HS-5 (cell line): ENCODE measurements at places on chromosomes 5 and 9.

GRCh38 chr5:2430606-2431005, 320.9 kb downstream of the IRX2 start:
- no peak for DNase-seq

- DNase-seq: no peak
These were observed 17.3 kb downstream of the LMAN2 start for GRCh38 chr5:177334155-177334551.

DNA sequence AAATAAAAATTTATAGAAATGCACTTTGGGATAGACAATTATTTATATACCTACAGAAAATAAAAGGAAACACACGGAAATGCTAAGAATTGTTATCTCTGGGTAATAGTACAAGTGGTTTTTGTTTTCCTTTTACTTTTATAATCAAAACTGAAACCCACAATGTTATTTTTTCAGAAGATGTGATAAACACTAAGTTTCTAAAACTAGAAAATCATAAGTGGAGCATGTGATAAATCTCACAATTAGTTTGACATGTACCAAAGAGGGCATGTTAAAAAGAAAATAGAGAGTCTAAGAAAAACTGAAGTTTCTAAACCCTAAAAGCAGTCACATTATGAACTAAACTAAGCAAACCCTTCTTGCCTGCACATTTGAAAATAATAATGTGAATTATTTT, 61.1 kb downstream of the OXCT1 start:
- DNase-seq: no peak

GRCh38 chr9:90870621-90871326, 69.2 kb downstream of the SYK start:
- peak; percentile 3 for DNase-seq

DNA sequence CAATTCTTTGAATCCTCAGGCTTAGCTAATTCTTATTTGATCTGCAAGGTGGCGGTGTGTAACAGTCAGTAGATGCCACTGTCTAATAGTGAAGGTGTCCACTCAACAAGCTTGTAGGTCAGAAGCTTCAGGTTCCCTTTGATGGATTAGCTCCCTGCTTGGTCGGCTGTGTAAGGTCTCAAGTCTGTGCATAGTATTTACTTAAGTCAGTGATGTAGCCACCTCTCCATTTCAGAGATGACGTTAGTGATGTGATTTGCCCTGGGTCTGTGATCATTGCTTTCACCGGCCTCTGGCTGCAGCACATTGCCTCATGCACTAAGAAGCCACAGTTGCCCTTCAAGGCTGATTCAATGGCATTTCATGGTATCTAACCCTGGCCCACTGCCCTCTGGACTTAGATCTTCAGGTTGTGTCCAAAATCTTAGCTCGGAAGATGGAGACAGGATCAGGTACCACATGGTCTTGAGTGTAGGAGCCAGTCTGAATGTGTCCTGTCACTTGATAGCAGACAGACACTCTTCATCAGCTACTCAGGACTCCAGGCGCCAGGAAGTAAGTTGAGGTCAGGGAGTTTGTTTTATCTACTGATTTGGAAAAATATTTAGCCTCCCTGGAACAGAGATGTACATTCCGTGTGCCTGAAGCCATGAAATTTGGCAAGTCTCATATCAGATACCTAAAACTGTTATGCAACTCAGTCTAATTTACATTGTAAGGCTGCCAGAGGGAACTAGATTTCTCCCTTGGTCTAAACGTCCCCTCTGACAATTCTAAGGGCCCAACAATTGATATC, 42.9 kb downstream of the SUB1 start:
- no peak for DNase-seq
